ENCODE measurements at places on chromosomes 13 and 19. TPM values are rescaled to one million over a fixed set of nuclear protein-coding genes. Genes with fewer than 3 reads are reported as not detected.

Gene OR7A5
- total RNA-seq, result not detected

Gene KCNJ14
- 0.25 TPM for total RNA-seq

Gene C19orf18
- 0.13 TPM for total RNA-seq

Gene COL4A2
- total RNA-seq, result 2,076 TPM

Gene DKKL1
- 0.81 TPM for total RNA-seq

Gene CEACAM1
- 0.13 TPM for total RNA-seq

Gene POSTN
- 61.6 TPM for total RNA-seq

Gene ZNF442
- total RNA-seq, result 0.25 TPM

Gene EBI3
- 2.3 TPM for total RNA-seq

Gene MYH14
- total RNA-seq, result 0.89 TPM

Gene CBARP
- 6.1 TPM for total RNA-seq

Gene MATK
- 0.13 TPM for total RNA-seq

Gene TLE6
- 0.51 TPM for total RNA-seq

Gene CXCL17
- total RNA-seq, result not detected

Gene CPB2
- total RNA-seq, result not detected

Gene RNF113B
- total RNA-seq, result not detected

Gene SYDE1
- 59.0 TPM for total RNA-seq

Gene ZNF792
- total RNA-seq, result 2.6 TPM

Gene SIGLEC9
- not detected for total RNA-seq

Gene GYS1
- 34.2 TPM for total RNA-seq

Gene CEACAM18
- total RNA-seq, result not detected

Gene CYP2A7
- not detected for total RNA-seq

Gene ZNF772
- 11.2 TPM for total RNA-seq

Gene ZNF528
- total RNA-seq, result 1.8 TPM

Gene GNG7
- total RNA-seq, result 1.1 TPM

Gene SYCN
- not detected for total RNA-seq

Gene KLK7
- total RNA-seq, result 0.89 TPM

Gene PSG6
- not detected for total RNA-seq

Gene MYO1F
- total RNA-seq, result 0.25 TPM

Gene RFPL4AL1
- not detected for total RNA-seq

Gene CCDC70
- not detected for total RNA-seq

Gene CD79A
- total RNA-seq, result 0.33 TPM

Gene ZNF724
- total RNA-seq, result 12.1 TPM

Gene FUT6
- total RNA-seq, result not detected

Gene ZNF471
- 1.9 TPM for total RNA-seq

Gene ZNF446
- total RNA-seq, result 6.2 TPM

Gene ANGPTL8
- total RNA-seq, result not detected
